ENCODE measurements at places on chromosomes 11 and 22. TPM values are rescaled to one million over a fixed set of nuclear protein-coding genes. Genes with fewer than 3 reads are reported as not detected.
A peak's percentile ranks its signal among the peaks of the same experiment; 100 is the strongest.

CNTN5 gene
- not detected for total RNA-seq

NAALADL1 gene
- 0.35 TPM for total RNA-seq

CFAP300 gene
- total RNA-seq: 6.4 TPM

AGBL2 gene
- total RNA-seq: 2.4 TPM

- no peak for DNase-seq
- H3K4me1 ChIP-seq: peaks cover 27% of the 10 kb centered on the region
- H3K27ac ChIP-seq: peak overlapping the region; percentile 57
- peaks cover 4% of the 10 kb centered on the region for H3K36me3 ChIP-seq
Observed at GRCh38 chr11:128469220-128469619, 118.1 kb downstream of the ETS1 start.

DNA sequence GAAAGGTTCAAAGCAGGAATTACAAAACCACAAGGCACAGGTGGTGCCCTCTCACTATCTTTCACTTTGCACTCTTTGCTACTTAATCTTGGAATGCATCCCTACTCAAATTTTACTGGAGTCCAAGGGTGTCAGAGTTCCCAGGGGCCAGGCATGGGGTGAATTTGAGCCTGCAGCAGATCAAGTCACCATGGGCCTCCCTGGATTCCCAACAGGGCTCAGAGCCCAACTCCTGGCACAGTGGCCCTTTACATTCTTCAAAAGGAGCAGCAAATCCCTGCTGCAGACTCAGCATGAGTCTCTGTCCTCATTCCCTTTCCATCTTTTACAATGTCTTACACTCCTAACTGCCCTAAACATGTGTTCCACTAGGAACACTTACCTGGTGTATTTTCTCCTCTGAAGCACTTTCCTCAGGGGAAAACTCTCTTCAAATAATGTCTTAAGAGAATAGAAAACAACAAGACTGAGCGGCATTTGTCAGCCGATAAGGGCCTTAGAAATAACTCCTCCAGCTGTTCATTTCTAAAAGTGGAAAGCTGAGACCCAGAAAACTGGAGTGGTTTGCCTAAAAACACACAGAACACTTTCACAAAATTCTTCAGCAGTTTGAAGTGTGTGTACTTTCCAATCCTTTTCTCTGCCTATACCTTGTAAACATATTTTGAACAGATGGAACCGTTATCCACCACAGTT is 596.0 kb downstream of the INSC start:
- peaks cover 28% of the 10 kb centered on the region for H3K4me1 ChIP-seq
- H3K27me3 ChIP-seq: no peaks in the 10 kb centered on the region

DNA sequence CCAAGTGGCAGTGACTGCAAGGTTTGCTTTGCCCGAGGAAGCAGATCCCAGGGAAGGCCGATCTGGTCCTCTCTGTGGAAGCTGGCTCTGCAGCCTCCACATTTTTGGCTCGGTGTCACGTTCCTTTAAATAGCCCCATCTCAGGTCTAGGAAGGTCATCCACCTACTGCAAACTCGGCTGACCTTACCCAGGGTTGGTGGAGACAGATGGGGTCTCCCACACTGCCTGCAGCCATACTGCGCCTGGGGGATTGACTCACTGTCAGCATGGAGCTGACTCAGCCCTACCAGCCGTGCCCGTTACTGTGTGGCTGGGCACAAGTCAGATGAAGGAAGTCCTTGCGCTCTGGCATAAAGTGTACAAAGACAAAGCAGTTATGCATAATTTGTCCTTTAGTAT is 16.9 kb downstream of the CDPF1 start:
- H3K27me3 ChIP-seq: no peaks in the 10 kb centered on the region
- H3K4me3 ChIP-seq: no peak overlapping the region
- H3K4me1 ChIP-seq: peaks cover 4% of the 10 kb centered on the region
- peak overlapping the region; percentile 35 for H3K27ac ChIP-seq
- H3K36me3 ChIP-seq: no peaks in the 10 kb centered on the region

DNA sequence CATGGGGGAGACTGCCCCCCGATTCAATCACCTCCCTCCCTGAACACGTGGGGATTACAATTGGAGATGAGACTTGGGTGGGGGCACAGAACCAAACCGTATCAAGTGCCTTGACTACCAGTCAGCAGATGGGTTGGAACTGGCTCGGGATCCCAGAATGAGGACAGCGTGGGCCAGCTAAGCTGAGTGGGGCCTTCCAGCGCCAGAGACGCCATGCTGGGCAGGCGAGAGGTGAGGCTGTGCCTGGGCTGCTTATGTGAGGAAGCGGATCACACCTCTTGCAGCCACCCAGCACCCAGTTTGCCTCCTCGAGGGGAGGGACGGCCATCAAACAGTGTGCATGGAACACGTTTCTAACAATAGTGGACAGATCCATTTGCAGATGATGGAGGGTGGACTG is 195.1 kb downstream of the TBC1D22A start:
- no peak for DNase-seq
- no peaks in the 10 kb centered on the region for H3K27me3 ChIP-seq
- H3K27ac ChIP-seq: no peak overlapping the region

DNA sequence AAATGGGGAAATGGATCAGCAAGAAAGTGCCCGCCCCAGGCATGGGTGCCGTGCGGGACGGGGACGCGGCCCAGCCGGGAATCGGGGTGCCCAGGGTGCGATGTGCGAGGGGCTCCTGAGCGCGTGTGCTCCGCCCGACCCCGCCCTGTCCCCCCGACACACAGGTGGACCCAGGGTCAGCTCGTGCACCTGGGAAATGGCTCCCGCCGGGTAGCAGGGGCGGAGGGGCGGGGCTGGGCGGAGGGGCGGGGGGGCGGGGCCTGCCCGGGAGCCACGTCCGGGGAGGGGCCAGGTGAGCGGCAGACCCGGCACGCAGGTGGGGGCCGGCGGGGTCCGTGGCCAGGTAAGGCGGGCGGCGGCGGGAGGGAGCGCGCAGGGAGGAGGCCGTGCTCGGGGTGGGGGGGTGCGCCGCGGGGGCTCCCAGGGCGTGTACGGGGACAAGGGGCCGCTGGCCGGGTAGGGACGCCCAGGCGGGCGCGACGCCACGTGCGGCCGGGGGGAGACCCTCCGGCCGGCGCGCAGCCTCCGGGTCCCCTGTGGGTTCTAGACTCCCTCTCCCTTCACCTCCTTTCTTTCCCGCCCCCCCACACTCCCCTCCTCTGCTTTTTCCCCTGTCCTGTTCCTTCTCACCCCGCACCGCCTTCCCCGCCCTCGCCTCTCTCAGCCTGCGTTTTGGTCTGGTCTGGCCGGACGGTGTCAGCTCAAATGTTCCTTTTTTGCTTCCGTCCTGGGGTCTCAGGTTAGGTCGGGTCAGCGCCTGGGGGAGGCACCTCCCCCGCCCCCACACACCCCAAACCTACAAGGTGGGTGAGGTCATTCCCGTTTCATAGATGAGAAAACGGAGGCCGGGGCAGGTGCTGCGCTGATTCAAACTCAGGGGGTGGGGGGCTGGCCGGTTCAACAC is at the start of gene ARHGAP8:
Gene ARHGAP8 (plus strand): TSS at position 291 of the 904 bp plus-strand sequence. CDS start 33,953 bp downstream, outside the sequence.
- DNase-seq: no peak
- H3K27ac ChIP-seq: no peak within 1 kb of the TSS
- H3K4me1 ChIP-seq: no peaks in the 10 kb centered on the region
- no peaks in the 10 kb centered on the region for H3K36me3 ChIP-seq

GRCh38 chr22:42966497-42966896 is 48.5 kb downstream of the PACSIN2 start:
- no peaks in the 10 kb centered on the region for H3K27me3 ChIP-seq
- peaks cover 29% of the 10 kb centered on the region for H3K36me3 ChIP-seq
- no peak overlapping the region for H3K27ac ChIP-seq
- no peak overlapping the region for H3K4me3 ChIP-seq
- peaks cover 52% of the 10 kb centered on the region for H3K4me1 ChIP-seq

- no peak overlapping the region for H3K27ac ChIP-seq
- H3K4me3 ChIP-seq: no peak overlapping the region
- DNase-seq: no peak
- H3K27me3 ChIP-seq: peaks cover 4% of the 10 kb centered on the region
Observed at GRCh38 chr22:44624689-44625420, 77.1 kb upstream of the PRR5 start.

DNA sequence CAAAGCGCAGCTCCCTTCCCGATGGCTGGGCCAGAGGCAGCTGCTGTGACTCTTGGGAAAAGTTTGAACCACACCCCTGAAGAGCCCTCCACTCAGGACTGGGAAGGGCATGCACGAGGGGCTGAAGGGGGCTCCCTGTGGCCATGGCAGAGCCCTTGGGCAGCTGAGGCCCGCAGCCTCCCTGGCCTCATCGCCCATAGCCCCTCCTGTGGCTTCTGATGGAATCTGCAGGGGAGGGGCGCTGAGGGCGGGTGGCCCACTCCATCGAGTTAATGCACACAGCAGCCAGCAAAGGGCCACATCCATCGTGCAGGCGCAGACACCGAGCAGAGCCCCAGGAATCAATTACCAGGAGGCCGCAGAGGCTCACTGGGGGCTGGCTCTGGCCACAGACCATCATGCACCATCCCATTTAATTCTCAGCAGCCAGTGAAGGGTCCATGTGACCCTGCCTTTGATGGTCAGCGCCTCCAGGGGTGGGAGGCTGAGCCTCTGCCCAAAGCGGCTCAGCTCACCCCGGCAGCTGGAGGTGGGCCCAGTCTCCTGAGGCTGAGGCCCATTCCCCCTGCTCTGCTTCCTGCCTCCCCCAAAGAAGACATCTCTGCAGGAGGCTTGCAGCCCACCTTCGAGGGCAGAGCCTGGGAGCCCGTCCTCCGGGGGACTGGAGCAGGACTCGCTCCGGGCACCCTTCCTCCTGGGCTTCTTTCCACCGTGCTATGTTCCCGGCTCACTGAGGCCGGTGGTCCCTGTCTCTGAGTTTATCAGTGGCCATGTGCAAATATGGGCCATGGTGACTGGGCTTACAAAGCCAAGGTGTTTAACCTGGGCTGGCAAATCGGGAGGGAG is 1410.2 kb downstream of the BRD1 start:
- no peaks in the 10 kb centered on the region for H3K4me1 ChIP-seq
- peaks cover 5% of the 10 kb centered on the region for H3K27me3 ChIP-seq
- H3K36me3 ChIP-seq: no peaks in the 10 kb centered on the region
- H3K4me3 ChIP-seq: no peak overlapping the region
- H3K27ac ChIP-seq: no peak overlapping the region

GRCh38 chr11:27254744-27255446 is 108.1 kb downstream of the CCDC34 start:
- no peaks in the 10 kb centered on the region for H3K36me3 ChIP-seq
- no peaks in the 10 kb centered on the region for H3K27me3 ChIP-seq
- DNase-seq: no peak
- no peak overlapping the region for H3K27ac ChIP-seq
- H3K4me1 ChIP-seq: no peaks in the 10 kb centered on the region

- DNase-seq: no peak
- H3K27me3 ChIP-seq: peaks cover 5% of the 10 kb centered on the region
- H3K36me3 ChIP-seq: no peaks in the 10 kb centered on the region
- H3K4me3 ChIP-seq: no peak overlapping the region
- H3K4me1 ChIP-seq: no peaks in the 10 kb centered on the region
Observed at GRCh38 chr11:5246772-5247471, 2.7 kb downstream of the HBG1 start.

DNA sequence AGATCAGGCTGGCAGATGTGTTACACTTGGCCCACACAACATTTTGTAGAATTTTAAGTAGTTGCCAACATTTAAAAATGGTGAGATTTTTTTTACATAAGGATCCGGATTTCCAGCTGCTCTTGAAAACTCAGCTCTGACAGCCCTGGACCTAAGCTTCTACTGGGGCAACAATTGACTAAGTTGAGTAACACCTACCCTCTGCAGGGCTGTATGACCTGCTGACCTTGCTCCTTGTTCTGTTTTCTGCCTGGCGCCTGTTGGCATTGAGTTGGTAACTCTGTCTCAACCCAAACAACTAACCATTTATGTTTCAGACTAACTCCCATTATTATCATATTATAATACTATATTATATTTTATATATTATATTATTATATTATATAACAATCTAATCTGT is 21.1 kb upstream of the LRRC55 start:
- H3K4me1 ChIP-seq: peaks cover 17% of the 10 kb centered on the region
- no peak overlapping the region for H3K27ac ChIP-seq
- no peak for DNase-seq
- H3K27me3 ChIP-seq: peaks cover 15% of the 10 kb centered on the region
- no peak overlapping the region for H3K4me3 ChIP-seq

GRCh38 chr22:43542681-43543521 is 131.1 kb downstream of the MPPED1 start:
- H3K4me1 ChIP-seq: no peaks in the 10 kb centered on the region
- no peak for DNase-seq
- no peak overlapping the region for H3K4me3 ChIP-seq
- H3K27me3 ChIP-seq: peaks cover 3% of the 10 kb centered on the region
- peaks cover 3% of the 10 kb centered on the region for H3K36me3 ChIP-seq
- no peak overlapping the region for H3K27ac ChIP-seq

- H3K27ac ChIP-seq: no peak overlapping the region
- no peak for DNase-seq
- peaks cover 65% of the 10 kb centered on the region for H3K27me3 ChIP-seq
- no peaks in the 10 kb centered on the region for H3K4me1 ChIP-seq
Observed at GRCh38 chr11:62309991-62310390, 11.1 kb upstream of the SCGB1D4 start.

DNA sequence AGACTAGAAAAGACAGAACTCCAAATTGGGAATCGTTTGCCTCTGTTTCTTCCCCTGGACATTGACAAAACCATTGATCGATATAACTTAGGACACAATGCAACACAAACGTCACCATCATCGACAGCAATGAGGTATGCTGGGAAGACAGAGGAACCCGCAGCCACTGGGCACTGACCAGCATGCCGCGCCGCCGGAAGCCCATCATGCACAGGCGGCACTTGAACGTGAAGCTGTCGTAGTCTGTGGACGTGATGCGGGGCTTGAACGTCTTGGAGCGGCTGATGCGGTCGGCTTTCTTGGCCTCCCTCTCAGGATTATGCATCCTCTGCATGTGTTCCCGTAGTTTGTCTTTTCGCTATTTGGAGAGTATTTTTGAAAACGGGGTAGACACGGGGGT is 23.0 kb upstream of the NFRKB start:
- H3K27me3 ChIP-seq: no peaks in the 10 kb centered on the region
- peaks cover 2% of the 10 kb centered on the region for H3K4me1 ChIP-seq
- no peak overlapping the region for H3K27ac ChIP-seq
- no peak for DNase-seq
- H3K4me3 ChIP-seq: no peak overlapping the region

DNA sequence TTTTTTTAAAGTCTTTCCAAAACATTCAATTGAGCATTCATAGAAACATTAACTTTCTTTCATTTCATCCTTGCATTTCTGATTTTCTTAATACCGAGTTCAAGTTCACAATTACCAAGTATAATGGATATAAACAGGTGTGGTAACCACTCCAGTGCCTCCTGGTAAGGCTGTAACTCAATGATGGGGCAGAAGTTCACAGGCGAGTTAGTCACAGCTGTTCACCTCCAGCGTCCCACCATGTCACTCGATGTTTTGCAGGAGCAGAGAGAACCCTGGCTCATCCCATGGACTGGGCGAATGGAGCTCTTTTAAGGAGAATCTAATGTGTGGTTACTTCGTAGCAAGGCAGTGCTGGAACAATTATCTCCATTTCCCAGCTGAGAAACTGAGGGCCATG is 94.4 kb upstream of the ALX4 start:
- no peak overlapping the region for H3K27ac ChIP-seq
- no peaks in the 10 kb centered on the region for H3K36me3 ChIP-seq
- no peak for DNase-seq
- peaks cover 12% of the 10 kb centered on the region for H3K27me3 ChIP-seq
- no peak overlapping the region for H3K4me3 ChIP-seq

- H3K27ac ChIP-seq: peak overlapping the region; percentile 85
- no peak overlapping the region for H3K4me3 ChIP-seq
- no peaks in the 10 kb centered on the region for H3K36me3 ChIP-seq
- H3K4me1 ChIP-seq: peaks cover 35% of the 10 kb centered on the region
- peaks cover 40% of the 10 kb centered on the region for H3K27me3 ChIP-seq
Observed at GRCh38 chr22:22061085-22062077, 78.8 kb upstream of the TOP3B start.

- no peak overlapping the region for H3K27ac ChIP-seq
- H3K4me3 ChIP-seq: no peak overlapping the region
- no peaks in the 10 kb centered on the region for H3K4me1 ChIP-seq
- DNase-seq: no peak
- no peaks in the 10 kb centered on the region for H3K36me3 ChIP-seq
- H3K27me3 ChIP-seq: peaks cover 3% of the 10 kb centered on the region
Observed at GRCh38 chr11:68661697-68662603, 22.4 kb upstream of the GAL start.
